Cortex of kidney (tissue), 1 donor: ENCODE measurements at places on chromosomes 2 and 18.

DNA sequence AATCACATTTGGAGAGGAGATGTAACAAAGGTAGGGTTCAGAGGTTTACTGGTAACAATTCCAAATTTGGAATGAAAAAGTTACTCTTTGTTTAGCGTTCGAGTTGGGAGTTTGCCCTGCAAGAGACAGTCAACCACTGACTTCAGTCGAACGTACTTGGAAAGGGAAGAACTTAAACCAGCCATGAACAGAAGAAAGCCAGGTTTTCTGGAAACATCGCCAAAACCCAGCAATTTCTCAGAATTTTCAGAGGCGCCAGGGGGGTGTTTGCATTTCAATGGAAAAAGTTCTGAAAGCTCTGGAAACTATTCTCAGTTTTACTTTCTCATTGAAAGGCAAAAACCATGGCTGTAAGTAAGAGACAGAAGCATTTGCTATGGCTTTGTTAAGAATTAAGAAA lies 28.5 kb upstream of the AQP4 start:
- DNase-seq: no peak

GRCh38 chr2:66113988-66114625 lies 320.8 kb upstream of the MEIS1 start:
- DNase-seq: no peak

GRCh38 chr2:118492335-118492734 lies 355.1 kb downstream of the EN1 start:
- no peak for DNase-seq

GRCh38 chr2:237085248-237086221 lies at the start of gene COPS8:
COPS8 (plus strand) TSS chr2:237085889; CDS start chr2:237085965, 76 bp downstream.
- peak; percentile 44 for DNase-seq

DNA sequence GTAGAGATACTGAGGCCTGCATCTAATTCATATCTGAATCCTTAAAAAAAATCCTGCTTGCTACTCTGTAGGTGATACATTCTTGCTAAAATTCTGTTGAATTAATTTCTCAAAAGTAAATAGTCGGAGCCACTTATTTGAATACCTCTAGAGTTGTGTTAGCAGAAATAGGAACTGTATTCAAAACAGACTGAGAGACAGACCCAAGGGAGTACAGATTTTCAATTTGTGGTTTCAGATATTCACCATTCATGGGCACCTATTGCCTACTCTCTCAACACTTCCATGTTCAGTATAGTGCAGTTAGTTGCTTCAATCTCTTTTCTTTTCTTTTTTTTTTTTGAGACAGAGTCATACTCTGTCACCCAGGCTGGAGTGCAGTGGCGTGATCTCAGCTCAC lies 46.6 kb upstream of the CTLA4 start:
- DNase-seq: no peak

DNA sequence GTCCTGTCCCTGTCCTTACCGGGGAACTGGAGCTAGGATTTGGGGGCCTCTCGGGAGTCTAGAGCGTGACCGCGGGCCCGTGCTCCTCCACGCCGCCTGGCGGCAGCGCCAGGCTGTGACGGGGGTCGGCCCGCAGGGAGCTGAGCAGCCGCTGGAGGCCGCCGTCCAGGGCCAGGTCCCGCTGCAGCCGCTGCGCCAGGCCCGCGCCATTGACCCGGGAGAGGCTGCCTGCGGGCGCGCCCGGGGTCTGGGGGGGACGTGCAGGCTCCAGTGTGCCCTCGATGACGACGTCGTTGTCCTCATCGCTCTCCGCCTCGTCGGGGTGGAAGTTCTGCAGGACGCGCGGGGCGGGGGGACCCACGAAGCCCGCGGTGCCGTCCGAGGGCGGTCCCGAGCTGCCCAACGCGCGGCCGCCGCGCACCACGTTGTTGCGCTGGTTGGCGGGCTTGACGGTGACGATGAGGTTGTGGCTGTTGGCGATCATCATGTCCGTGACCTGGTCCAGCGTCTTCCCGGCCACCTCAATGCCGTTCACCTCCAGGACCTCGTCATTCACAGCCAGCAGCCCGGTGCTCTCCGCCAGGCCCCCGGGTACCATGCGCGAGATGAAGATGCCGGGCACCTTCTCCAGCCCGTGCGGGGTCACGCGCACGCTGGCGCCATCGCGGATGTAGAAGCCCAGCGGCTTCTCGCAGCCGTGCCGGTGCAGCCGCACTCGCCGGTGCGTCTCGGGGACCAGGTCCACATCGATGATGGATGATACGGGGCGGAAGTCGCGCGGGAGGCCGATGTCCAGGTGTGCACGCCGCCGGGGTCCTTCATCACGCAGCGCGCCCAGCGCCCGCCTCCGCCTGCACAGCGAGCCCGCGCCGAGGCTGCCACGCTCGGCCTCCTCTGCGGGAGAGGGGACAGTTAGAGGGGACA lies 50.9 kb downstream of the ADNP2 start:
- no peak for DNase-seq

DNA sequence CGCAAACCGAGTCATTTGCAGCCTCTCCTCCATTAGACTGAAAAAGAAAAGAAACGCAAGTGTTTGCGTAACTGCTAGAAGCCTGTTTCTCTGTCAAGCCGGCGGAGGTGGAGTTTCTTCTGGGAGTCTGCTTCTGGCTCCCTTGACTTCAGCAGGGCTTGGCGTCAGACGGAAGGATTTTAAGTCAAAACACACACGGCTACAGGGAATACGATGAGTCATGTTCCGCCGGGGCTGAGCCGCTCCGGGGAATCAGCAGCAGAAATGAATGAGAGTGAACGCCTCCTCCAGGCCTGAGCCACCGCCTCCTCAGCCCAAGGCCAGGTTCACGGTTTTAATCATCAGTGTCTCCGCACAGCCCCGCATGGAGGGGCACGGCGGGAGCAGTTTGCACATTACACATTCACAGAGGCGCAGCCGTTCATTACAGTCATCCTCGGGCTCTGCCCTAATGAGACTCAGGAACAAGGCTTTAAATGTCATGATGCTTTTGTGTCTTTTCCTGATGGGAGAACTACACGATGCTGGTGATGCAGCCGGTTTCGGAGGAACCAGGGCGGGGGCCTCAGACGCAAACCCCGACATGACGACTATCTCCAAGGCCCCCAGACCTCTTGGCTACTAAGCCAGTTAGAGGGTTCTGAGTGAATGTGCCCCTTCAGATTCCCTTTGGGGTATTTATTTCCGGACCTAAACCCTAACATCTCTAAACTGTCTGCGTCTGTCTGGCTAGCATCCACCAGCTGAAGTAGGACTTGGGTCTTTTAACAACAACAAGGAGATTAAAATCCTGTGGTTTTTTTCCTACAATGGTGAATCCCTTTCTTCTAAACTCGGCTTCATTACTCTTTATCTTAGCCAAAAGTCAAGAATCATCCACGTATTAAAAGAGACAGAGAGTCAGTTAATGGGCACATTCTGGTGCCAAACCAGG lies 11.1 kb upstream of the SCG2 start:
- DNase-seq: no peak
